ENCODE measurements at places on chromosomes 2 and 18.

- ATAC-seq: no peak
These were observed 249.3 kb downstream of the PARD3B start for GRCh38 chr2:204794624-204795023.

DNA sequence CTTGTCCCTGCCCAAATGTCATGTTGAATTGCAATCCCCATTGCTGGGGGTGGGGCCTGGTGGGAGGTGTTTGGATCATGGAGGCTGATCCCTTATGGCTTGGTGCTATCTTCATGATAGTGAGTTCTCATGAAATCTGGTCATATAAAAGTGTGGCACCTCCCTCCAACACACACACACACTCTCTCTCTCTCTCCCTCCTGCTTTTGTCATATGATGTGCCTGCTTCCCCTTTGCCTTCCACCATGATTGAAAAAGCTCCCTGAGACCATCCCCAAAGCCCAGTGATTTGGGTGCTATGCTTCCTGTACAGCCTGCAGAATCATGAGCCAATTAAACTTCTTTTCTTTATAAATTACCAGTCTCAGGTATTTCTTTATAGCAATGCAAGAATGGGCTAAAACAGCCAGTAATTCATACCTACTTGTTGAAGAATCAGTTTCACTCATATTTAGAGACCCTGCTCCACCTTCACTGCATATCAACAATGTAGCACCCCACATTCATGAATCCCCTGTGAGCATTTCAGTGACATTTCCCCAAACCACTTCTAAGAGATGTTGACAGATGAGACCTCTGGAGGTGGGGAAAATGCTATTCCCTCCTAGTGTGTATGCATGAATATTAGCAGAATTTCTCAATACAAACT is 54.8 kb upstream of the STK17B start:
- no peak for ATAC-seq

DNA sequence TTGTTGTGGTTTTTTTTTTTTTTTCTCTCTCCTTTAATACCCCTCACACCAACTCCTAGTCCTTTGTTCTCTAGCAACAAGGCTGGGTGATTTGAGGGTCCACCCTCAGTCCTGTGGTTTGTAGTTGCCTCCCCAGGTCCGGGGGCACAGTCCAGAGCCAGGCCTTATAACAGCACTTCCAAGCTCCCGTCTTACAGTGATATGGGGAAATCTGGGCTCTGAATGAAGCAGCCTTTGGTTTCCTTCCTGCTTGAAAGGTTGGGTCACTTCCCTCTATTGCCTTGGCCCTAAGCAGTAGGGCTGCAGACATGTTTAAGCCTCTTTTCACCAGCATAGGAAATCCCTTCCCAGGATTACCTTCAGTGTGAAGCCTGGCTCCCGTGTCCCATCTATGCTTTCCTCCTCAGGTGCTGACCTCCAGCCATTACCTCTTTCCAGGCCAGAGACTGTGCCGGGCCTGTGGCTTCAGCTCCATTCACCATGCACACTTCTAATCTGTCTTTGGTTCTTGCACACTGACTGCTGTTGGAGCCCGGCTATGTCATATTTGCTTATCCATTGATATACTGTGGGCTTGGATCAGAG is 21.2 kb upstream of the NTSR2 start:
- ATAC-seq: no peak

DNA sequence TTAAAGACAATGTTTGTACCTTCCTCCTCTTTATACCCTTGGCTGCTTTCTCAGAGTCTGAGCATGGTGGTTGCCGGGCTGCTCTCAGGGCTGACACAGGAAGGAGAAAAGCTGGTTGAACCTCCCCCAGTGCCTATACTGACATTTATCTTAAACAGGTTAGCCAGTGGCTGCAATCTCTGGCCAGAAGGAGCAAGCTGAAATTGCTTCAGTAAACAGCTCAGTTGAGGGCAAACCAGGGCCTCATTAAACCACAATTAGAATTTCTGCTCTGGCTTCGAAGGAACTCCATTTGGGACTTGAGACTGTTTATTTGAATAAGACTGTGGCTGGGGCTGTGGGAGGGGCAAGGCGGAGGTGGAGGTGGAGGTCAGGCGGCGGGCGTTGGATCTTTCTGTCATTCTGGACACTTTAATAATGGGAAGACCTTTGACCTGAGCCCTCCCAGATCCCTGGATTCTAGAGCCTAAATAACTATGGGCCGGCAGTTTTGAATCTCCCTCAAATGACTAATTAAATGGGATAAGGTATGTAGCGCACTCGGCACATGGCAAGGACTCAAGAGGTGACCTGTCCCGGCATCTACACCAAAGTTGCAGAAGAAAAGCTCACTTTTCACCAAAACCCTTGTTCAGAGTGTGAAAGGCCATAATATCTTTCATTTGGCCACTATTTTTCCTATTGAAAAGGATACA is 120.6 kb upstream of the MYCN start:
- no peak for ATAC-seq

- no peak for ATAC-seq
These were observed 1.3 kb downstream of the TMEM163 start for GRCh38 chr2:134717286-134718022.

GRCh38 chr2:37784759-37785149 is 113.3 kb upstream of the CDC42EP3 start:
- ATAC-seq: no peak

DNA sequence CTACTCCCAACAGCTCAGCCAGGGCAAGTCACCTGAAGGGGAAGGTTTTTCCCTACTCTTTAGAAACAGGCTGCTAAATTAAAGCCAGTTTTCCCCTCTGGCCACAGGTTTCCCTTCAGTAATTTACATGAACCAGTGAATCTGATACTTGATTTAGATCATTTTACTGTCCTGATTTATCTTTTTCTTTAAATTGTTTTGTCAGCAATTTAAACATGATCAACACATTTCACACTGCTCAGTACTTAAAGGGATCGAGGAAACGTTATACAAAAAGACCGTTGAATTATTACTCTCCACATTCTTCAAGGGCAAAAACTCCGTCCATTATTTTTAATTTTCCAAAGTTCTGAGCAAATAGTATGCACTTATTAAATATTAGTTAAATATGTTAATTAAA is 1165.7 kb upstream of the GYPC start:
- ATAC-seq: no peak

- no peak for ATAC-seq
These were observed 122.4 kb upstream of the LINC00305 start for GRCh38 chr18:64271246-64271645.

- ATAC-seq: no peak
These were observed 18.0 kb downstream of the PARD6G start for GRCh38 chr18:80229363-80229762.

DNA sequence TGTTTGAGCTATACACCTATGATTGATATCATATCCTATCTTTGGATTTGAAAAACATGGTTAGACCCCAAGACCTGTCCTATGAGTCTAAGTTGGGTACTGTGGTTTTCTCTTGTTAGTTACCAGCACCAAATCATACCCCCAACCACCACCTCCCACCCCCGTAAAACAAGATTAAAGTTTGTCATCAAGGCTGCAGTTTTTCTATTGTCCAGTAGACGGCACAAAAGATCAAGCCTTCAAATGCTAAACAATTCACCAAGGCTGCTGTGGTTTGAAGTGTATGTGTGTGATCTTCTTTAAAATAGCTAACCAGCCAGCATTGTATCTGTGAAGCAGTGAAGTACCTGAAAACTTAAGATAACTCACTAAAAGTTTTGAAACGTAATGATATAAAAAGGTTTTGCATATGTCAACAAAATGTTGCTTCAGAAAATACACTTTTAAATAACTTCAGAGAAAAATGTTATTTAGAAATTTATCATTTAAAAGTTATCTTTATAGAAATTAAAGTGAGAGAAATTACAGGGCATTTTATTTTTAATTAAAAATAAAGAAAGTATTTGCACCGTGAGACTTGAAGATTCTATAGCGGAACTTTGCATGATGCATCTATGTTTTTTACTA is 5.8 kb upstream of the MEIS1 start:
- ATAC-seq: no peak

DNA sequence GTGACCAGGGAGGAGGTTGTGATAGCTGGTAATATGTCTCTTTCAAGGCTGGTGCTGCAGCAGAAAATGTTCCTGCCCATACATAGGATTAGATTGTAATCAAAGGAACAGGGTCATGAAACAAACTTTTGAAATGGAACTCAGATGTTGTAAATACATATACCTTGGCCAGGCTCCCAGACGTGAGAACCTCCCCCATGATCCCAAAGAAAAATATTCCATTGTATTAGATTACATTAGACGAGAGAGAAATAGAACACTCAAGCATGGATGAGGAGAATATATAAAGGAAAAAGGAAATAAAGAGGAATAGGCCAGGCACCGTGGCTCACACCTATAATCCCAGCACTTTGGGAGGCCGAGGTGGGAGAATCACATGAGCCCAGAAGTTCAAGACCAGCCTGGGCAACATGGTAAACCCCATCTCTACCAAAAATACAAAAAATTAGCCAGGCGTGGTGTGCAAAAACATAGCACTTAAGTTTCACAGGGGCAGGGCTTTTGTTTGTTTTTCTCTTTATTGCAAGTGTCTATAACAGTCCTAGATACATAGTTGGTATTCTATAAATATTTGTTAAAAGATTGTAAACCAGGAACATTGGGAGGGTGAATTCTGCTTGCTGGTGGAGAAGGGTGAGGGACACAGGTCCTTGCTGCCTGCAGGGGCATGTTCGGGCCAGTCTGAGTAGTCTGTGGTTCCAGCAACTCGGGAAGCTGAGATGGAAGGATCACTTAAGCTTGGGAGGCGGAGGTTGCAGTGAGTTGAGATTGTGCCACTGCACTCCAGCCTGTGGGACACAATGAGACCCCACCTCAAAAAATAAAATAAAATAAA is 52.8 kb downstream of the RPL37A start:
- ATAC-seq: no peak

DNA sequence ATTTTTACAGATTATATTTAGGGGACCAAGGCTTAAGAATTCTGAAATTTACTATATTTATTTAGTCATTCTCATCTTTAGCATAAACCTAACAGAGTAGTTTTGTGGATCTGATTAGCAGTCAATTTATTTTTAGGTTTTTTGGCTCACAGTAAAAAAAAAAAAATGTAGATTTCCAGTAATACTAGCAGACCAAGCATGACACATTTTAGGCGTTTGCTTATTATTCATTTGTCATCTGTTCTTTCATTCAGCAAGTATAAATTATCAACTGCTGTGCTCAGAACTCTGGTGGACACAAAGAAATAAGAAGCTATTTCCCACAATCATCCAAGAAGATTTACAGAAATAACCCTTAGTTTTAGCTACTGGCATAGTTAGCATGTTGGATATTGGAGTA is 20.6 kb downstream of the PDE1A start:
- no peak for ATAC-seq

DNA sequence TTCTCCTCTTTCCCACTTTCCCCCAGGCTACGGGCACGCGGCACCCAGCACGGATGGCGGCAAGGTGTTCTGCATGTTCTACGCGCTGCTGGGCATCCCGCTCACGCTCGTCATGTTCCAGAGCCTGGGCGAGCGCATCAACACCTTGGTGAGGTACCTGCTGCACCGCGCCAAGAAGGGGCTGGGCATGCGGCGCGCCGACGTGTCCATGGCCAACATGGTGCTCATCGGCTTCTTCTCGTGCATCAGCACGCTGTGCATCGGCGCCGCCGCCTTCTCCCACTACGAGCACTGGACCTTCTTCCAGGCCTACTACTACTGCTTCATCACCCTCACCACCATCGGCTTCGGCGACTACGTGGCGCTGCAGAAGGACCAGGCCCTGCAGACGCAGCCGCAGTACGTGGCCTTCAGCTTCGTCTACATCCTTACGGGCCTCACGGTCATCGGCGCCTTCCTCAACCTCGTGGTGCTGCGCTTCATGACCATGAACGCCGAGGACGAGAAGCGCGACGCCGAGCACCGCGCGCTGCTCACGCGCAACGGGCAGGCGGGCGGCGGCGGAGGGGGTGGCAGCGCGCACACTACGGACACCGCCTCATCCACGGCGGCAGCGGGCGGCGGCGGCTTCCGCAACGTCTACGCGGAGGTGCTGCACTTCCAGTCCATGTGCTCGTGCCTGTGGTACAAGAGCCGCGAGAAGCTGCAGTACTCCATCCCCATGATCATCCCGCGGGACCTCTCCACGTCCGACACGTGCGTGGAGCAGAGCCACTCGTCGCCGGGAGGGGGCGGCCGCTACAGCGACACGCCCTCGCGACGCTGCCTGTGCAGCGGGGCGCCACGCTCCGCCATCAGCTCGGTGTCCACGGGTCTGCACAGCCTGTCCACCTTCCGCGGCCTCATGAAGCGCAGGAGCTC is 35.4 kb downstream of the KCNK3 start:
- ATAC-seq: no peak

- no peak for ATAC-seq
These were observed 110.9 kb upstream of the MSTN start for GRCh38 chr2:190173392-190173791.

- no peak for ATAC-seq
These were observed 23.9 kb downstream of the NOL10 start for GRCh38 chr2:10665833-10666232.

DNA sequence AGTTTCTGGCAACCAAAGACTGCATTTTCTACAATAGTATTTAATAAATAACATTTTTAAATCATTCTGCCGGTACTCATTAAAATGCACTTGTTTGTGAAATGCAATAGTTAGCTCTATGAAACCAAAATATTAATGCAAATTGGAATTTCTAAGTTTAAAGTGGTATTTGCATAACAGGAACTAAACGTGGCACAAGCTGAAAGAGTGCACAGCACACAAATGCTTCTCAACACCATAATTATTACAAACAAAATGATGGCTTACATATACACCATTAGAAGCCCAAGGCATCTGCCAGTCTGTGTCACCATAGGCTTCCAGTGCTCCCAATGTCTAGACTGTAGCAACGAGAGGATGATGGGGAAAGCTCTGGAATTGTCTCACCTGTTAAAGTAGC is 280.5 kb downstream of the TCF4 start:
- no peak for ATAC-seq

GRCh38 chr2:238775591-238775990 is 72.3 kb upstream of the TWIST2 start:
- ATAC-seq: no peak

DNA sequence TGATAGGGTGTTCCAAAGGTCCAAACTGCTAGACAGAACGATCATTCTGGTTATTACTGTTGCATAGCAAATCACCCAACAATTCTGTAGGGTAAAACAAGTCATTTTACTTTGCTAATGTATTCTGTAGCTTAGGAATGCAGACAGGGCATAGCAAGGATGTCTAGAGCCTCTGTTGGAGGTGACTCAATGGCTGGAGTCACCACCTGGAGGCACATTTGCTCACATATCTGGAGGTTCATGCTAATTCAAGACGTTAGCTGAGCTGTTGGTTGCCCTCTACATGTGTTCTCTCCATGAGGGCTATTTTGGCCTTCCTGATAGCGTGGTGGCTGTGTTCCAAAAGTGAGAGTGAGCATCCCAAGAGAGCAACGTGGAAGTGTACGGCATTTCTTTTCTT is 22.5 kb upstream of the ST8SIA3 start:
- no peak for ATAC-seq
